NCI-H1930 (cell line): ENCODE measurements at places on chromosomes 11 and 22.

- peak; percentile 84 for DNase-seq
Measured at GRCh38 chr22:27541836-27542235, 259.7 kb downstream of the MN1 start.

- no peak for DNase-seq
Measured at GRCh38 chr22:19818324-19819207, 36.1 kb downstream of the GNB1L start.

- DNase-seq, result no peak
Measured at GRCh38 chr22:31628969-31629708, 32.9 kb downstream of the PISD start.

DNA sequence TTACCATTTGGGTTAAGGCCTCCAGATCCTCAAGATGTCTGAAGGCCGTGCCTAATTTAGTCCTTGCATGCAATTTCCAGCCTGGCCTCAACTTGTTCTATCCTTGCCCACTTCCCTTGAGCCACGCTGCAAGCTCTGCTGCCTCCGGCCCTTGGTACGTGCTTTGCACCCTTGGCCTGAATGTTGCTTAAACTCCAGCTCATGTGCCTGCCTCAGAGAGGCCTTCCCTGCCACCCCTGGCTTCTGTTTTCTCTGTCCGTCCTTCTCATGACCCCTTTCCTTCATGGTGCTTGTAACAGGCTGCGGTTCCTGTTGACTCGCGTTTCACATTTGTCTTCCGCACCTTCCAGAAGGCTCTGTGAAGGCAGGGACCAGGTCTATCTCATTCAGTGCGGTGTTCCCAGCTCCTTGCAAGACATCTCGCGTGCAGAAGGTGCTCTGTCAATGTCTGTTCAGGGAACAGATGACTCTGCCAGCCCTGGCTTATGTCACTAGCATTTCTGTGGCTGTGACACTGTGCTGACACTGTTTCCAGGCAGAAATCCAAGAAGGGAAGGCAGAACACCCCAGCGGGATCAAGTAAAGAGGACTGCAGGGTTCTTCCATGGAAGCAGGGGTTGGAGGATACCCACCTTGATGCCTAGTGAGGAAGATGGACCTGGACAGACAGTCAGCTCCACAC is 61.8 kb downstream of the FBLN1 start:
- no peak for DNase-seq

DNA sequence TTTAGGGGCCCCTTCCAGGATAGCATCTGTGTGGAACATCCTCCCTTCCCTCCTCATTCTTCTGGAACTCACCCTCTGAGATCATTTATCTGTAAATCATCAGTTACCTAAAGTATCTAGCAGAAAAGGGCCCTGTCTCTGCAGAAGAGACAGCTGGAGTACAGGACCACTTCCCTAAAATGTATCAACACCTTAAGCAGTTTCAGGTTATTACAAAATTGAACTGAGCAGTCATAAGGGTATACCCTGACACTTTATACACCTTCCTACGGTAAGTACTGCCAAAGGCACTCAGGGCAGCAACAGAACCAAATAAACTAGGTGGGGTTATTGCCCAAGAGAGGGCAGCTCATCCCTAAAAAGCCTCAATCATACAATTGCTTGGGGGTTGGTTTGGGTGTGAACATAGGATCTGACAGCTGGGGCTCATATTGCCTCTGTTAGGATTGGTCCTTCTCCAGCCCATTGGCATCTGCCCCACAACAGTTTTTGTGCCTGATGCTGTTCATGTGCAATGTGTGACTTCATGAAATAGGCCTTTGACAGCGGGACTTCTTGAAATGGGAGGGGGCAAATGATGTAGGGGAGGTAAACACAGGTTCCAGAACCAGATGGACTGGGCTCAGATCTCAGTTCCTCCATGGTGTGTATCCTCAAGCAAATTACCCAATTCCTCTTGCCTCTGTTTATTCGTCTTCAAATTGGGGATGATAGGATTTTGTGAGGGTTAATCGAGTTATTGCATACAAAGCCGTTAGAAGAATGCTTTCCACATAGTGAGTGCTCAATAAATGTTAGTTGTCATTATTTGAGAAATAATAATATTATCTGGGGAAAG is 2.9 kb downstream of the POU2AF3 start:
- DNase-seq, result no peak

DNA sequence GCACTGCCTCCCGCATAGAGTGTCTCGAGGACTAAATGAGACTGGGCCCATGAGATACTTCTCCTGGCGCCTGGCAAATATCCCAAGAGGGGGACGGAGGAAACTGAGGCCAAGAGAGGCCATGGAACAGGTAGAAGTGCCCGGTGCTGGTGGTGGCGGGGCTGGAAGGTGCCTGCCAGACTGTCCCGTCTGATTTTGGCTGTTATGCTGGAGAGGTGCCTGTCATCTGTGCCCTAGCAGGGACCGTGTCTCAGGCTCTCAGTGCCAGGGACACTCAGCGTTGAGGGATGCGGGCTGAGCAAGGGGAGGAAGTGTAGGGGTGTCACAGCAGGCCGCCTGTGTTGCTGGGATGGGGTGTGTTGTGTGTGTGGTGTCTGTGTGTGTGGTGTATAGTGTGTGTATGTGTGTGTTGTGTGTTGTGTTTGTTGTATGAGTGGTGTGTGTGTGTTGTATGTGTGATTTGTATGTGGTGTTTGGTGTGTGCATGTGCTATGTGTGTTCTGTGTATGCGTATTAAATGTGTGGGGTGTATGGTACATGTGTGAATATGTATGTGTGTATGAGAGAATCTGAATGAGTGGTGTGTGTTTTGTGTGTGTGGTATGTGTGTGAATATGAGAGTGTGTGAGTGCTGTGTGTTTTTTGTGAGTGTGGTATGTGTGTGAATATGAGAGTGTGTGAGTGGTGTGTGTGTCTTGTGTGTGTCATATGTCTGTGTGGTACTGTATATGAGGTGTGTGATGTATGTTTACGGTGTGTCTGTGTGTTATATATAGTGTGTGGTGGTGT is 21.3 kb upstream of the SHISAL1 start:
- no peak for DNase-seq

DNA sequence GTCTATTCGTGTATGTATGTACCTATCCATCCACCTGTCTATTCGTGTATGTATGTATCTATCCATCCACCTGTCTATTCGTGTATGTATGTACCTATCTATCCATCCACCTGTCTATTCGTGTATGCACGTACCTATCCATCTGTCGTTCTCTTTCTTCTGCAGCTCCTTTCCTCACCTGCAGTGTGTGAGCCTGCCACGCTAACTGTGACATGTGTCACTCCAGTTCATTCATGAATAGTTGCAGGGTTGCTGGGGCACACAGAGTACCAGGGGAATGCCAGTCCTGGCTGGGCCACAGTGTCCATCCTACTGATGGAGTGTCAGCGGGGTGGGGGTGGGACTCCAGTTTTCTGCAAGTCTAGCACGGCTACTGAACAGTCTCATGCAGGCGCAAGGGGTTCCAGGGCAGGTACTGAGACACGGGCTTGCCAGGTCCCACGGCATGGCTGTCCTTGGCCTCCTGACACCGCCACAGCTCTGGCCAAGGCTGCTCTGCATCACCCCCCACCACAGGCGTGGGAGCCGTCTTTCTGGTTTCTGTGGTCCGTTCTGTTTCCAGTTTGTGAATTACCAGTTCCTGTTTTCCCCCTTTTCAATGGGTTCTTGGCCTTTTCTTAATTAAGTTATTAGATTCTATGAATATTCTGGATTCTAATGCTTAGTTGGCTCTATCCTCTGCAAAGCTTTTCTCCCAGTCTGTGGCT is 88.8 kb upstream of the CLDN5 start:
- DNase-seq, result no peak

DNA sequence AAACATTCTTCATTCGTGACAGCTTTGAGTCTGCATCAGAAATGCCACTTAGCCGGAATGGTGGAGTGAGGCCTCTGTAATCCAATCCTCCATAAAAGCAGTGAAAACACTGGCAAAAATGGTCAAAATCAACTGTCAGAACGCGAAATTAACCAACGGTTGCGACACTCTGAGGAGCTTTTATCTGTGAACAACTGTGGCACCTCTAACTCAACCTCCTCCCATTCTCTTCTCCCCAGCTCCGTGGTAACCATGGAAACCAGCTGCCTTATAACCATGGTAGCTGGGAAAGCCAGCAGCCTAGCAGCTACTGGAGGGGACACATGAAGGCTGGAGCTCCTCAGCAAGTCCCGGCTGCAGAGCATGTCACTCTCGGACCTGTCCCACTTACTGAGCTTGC is 20.3 kb downstream of the AP2A2 start:
- no peak for DNase-seq

GRCh38 chr11:76243957-76244285 is 37.6 kb upstream of the WNT11 start:
- no peak for DNase-seq

GRCh38 chr22:37068859-37069258 is 17.3 kb downstream of the KCTD17 start:
- DNase-seq, result no peak

DNA sequence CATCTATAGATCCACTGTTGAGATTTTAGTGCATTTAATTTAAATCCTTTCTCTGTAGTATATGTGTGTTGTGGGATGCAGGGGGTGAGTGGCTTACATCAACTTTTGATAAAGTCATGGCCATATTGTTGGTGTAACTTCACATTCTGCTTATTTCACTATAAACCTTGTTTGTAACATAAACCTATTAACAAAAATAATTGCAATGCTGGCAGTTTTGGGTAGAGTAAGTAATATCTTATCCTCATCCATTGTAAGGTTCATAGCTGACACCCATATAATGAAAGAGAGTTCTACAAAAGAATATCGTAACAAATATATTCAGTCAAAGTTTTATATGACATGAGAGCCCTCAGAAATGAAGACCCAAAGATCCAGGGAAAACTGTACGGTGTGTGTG is 601.7 kb upstream of the ANO3 start:
- DNase-seq, result no peak

GRCh38 chr22:27686534-27686933 is 115.0 kb downstream of the MN1 start:
- no peak for DNase-seq

DNA sequence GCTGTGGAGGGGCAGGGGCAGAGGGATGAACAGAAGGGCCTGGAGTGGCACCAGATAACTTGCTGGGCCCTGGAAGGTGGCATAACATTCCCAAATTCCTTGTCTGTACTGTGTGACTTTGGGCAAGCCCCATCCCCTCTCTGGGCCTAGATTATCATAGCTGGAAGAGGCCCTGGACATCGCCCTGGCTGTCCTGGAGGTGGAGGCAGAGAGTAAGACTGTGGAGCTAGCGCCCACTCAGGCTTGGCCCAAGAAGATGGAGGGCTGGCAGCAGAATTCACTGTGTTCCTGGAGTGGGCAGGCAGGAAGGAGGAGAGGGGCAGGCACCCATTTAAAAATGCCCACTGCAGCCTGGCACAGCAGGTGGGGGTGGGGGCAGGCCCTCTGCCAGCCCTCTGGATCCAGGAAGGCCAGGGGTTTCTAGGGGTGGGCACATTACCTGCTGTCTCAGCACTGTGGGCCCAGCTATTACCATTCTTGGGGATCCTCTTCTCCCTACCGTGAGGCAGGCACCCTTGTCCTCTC is 22.6 kb downstream of the ARHGEF17 start:
- DNase-seq, result no peak

GRCh38 chr11:118870396-118871343 is 13.0 kb upstream of the CXCR5 start:
- DNase-seq, result no peak

DNA sequence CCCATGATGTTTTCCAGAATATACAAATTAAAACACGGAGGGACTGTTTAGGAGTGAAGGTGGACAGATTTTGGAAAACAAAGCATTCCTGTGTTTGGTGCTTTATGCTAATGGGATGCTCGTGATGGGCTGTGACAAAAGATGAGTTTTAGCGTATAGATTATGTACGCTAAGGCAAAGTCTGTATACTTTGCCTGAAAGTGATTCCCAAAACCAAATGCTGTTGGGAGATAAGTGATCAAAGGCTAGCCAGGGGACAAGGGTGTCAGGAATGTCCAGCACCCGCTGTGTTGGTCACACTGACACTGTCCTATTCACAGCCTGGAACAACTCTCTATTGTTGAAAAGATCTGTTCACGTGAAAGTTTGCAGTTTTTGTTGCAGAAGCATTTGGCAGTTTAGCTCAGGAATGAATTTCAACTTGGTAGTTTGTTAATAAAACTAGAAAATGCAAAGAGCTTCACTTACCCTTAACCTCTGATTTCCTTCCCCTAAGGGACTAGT is 1.5 kb downstream of the JAM3 start:
- DNase-seq, result no peak

GRCh38 chr22:44459551-44459950 is 38.5 kb downstream of the RTL6 start:
- no peak for DNase-seq

DNA sequence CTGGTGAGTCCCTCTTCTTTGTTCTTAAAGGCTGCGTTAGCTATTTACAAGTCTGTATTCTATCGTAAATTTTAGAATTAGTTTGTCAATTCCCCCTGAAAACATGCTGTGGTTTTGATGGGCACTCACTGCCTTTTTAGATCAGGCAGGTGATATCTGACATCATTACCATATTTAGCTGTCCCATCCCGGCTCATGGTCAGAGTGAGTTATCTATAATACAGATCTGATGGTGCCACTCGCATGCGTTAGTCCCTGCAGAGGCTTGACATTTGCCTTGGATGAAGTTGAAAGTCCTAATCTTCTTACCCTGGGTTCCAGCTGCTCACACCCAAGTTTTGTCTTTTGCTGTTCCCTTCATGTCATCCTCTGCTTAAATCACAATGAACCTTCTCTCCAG is 150.5 kb upstream of the NARS2 start:
- DNase-seq, result no peak

- DNase-seq, result no peak
Measured at GRCh38 chr11:61375761-61376108, 13.6 kb downstream of the TMEM138 start.

GRCh38 chr11:63552921-63553320 is 10.3 kb downstream of the PLAAT2 start:
- DNase-seq, result no peak

- DNase-seq, result no peak
Measured at GRCh38 chr11:119263352-119263940, 53.5 kb downstream of the MCAM start.
